Placental epithelial cell (primary cell): ENCODE measurements at places on chromosomes 11 and 22. TPM values are rescaled to one million over a fixed set of nuclear protein-coding genes. Genes with fewer than 3 reads are reported as not detected.

MRPL17 gene
- total RNA-seq: 36.5 and 37.7 TPM in 2 replicates

SLC22A12 gene
- total RNA-seq: not detected in 2 replicates

OR10D3 gene
- total RNA-seq: not detected in 2 replicates

OR52H1 gene
- 0.76 and 0.79 TPM in 2 replicates for total RNA-seq

CYTH4 gene
- not detected in 2 replicates for total RNA-seq

HNRNPUL2 gene
- total RNA-seq: 9.3 and 13.0 TPM in 2 replicates

LSP1 gene
- 1.2 TPM in 1 of 2 replicates, not detected in the other for total RNA-seq
